Mesenteric fat pad (tissue), 1 donor: ENCODE measurements at places on chromosomes 7 and 10.

GRCh38 chr10:49505076-49505475, 33.8 kb downstream of the ERCC6 start:
- DNase-seq = no peak

- no peak for DNase-seq
Measured at GRCh38 chr7:150003304-150003810, 129.6 kb downstream of the ATP6V0E2 start.

DNA sequence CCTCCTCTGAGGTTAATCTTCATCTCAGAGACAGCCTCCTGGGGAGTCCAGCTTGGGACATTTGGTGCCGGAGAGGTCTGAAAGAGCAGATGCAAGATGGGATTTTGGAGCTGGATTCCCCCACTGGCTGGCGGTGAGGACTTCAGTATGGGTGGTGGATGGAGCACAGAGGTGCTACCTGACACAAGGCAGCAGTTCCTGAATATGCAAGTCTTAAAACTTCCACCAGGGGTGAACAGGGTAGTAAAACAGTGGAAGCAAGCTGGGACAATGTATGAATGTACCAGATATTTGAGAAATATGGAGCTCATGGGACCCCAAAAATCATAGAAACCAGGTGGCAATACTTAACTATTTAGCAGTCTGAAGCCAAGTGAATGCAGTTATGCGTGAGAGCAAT, 4.8 kb upstream of the TAF3 start:
- no peak for DNase-seq

DNA sequence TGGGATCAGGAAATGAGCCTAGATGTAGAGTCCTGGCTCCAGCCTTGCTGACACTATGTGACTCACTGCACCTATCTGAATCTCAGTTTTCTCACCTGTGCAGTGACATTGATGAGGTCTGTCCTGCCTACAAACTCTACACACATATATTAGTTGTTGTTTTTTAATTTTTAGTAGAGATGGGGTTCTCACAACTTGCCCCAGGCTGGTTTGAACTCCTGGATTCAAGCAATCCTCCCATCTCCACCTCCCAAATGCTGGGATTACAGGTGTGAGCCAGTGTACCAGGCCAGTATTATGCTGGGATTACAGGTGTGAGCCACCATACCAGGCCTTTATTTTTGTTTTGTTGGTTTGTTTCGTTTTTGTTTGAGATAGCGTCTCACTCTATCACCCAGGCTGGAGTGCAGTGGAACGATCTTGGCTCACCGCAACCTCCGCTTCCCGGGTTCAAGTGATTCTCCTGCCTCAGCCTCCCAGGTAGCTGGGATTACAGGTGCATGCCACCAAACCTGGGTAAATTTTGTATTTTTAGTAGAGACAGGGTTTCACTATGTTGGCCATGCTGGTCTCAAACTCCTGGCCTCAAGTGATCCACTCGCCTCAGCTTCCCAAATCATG, 11.8 kb upstream of the DDIT4 start:
- no peak for DNase-seq

DNA sequence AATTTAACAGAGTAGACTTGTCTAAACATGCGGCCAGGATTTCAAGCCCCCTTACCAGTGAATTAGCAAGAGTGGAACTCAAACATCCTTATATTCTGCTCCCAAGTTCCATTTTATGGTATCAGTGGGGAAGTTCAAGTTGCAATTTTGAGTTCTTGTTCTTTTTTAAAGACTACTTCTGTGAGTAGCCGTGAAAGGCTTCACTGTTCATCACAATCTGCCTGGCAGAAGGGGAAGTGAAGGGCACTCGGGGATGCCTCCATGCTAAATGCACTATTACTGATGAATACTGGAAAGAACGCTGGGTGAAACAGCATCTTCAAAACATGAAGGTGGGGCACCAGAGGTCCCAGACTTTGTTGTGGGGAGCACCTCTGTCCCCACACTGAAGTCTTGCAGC, 22.4 kb upstream of the FGL2 start:
- DNase-seq = no peak

DNA sequence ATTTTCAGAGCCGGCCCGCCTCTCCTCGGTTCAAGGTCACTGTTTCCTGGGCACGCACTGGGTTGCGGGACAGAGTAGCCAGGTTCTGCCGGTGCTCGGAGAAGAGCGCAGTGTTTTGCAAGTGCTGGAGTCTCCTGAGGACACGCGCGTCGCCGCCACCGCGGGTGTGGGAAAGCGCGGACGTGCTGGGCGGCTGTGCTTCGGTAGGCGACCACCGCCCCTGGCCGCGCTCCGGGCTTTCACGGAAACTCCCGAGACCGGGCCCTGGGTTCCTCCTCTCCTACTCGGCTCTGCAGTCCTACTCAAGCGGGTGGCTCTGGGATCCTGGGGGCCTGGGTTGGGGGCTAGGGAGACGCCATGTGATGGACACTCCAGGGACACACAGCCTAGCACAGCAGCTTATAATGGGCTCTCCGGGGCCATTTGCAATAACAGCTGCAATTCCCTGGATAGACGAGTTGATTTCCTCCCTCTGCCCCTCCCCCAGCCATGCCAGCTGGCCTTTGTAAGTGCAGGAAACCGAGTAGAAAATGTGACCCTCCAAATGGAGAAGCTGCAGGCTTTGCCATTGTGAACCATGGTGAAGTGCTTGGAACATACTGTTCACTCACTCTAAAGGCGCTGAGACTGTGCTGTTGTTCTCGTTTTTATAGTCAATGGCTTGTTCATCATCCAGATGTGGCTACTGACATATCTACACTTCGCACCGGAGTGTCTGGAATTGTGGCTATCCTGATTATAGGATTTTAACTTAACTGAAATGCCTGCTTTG, 2.1 kb downstream of the FRAT1 start:
- DNase-seq = no peak

DNA sequence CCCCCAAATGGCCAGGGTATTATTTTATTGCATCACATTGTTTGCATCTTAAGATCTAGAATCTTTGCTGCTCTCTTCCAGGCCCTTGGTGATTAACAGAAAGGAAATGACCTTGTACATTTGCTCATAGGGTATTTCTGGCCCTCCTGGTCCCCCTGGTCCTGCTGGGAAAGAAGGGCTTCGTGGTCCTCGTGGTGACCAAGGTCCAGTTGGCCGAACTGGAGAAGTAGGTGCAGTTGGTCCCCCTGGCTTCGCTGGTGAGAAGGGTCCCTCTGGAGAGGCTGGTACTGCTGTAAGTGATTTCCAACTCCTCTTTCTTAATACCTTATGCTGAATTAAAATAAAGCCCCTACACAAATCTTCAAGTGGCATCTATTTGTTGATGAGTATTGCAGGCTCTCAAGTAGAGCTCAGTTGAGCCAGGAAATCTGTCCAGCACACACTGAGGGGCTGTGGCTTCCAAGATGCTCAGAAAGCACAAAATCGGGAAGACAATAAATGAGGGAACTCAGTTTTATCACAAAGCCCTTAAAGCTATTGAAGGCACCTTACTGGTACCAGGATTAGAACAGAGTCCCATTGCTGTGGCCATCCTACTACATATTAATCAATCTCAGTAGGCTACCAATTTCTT, 28.2 kb downstream of the COL1A2 start:
- no peak for DNase-seq

- DNase-seq = no peak
Measured at GRCh38 chr7:87128861-87129267, 23.4 kb upstream of the DMTF1 start.

DNA sequence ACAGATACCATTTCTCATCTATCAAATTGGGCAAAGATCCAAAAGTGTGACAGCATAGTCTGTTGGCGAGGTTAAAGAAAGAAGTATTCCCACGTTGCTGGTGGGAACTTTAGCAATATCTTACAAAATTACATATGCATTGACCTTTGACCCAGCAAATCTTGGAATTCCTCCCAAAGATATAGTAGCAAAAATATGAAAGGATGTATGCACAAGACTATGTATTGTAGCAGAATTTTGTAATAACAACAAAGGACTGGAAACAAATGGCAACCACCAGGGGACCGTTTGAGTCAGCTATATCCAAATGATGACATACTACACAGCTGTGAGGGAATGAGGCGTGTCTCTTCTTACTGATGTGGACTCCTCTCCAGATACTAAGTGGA, 50.2 kb downstream of the KCNH2 start:
- no peak for DNase-seq

- no peak for DNase-seq
Measured at GRCh38 chr7:24464861-24465260, 108.4 kb upstream of the PALS2 start.

- DNase-seq = no peak
Measured at GRCh38 chr10:51700228-51700817, 928 bp upstream of the CSTF2T start.

- no peak for DNase-seq
Measured at GRCh38 chr10:79319115-79319771, 28.0 kb upstream of the PPIF start.

DNA sequence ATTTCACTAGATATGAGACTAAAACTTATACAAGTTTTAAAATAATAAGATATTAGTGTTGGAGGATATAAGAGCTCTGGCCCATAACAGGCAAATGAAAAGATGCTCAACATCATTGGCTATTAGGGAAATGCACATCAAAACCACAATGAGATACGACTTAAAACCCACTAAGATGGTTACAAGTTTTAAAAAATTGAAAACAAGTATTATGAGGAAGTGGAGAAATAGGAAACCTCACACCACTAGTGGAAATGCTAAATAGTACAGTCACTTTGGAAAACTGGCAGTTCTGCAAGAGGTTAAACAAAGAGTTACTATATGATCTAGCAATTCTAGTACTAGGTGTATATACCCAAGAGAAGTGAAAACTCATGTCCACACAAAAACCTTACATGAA, 17.2 kb downstream of the PANK1 start:
- DNase-seq = no peak
